ENCODE measurements at places on chromosomes 2 and 18.

- DNase-seq = no peak
These were observed 180.9 kb downstream of the ZEB2 start for GRCh38 chr2:144339048-144339447.

- no peak for DNase-seq
These were observed 108.0 kb downstream of the SGPP2 start for GRCh38 chr2:222532315-222532714.

DNA sequence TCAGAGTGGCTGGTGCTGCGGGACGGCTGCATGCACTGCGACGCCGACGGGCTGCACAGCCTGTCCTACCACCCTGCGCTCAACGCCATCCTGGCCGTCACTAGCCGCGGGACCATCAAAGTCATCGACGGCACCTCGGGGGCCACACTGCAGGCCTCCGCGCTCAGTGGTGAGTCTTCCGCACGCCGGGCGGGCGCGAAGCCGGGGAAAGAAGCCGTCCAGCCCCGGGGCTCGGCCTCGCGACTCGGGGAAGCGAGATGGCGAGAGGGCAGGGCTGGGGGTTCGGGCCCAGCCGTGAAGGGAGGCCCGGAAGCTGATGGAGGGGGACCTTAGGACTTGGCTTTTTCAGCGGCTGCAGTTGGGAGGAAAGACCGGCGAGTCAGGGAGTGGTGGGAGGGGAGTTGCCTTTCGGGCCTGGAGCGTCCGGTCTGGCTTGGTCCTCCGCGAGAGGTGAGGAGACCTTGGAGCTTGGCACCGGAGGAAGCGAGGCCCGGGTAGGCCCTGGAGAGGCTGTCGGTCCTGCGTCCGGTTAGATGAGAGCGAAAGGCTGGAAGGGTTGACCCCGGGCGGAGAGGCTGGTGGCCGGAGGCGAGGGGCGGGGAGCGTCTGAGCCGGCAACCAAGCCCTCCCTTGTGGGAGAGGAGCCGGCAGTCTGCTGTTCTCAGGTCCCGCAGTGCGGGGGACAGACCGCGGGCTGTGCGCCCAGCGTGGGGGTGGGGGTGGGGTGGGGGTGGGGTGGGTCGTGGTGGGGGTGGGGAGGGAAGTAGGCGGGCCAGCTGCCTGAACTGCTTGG lies 691 bp downstream of the BIRC6 start:
- peak; percentile 16 for DNase-seq

DNA sequence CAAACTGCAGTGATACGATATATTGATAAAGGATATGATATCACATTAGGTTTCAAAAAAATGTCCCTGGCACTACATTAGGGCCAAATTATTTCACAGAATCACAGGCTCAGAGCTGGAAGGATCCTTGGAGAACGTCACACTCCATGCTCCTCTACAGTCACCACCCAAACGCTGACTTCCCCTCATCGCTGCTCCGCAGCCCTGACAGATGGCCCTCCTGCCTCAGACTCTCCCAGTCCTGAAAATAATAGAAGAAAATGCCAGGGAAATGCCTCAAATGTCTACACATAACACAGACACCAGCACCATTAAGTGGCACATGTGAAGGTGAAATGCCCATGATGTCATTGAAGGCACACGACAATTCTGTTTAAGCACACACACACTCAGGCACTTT lies 72.0 kb downstream of the ZNF521 start:
- no peak for DNase-seq

DNA sequence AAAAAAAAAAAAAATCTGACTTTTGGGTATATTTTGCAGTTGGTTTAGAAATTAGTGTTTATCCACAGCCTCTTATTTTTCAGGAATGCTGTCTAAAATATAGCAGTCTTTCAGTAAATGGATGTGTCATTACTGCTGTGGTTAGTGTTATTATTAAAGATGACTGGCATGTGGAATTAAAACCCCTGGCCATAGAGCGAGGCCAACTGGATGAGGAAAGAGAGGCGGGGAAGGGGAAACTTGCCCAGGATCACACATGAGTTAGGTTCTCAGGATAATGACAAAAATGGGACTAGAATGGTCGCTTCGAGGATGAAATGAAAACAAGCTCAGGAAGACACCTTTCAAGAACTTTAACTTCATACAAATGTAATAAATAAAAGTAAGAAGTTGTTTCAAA lies 57.4 kb upstream of the APCDD1 start:
- no peak for DNase-seq

DNA sequence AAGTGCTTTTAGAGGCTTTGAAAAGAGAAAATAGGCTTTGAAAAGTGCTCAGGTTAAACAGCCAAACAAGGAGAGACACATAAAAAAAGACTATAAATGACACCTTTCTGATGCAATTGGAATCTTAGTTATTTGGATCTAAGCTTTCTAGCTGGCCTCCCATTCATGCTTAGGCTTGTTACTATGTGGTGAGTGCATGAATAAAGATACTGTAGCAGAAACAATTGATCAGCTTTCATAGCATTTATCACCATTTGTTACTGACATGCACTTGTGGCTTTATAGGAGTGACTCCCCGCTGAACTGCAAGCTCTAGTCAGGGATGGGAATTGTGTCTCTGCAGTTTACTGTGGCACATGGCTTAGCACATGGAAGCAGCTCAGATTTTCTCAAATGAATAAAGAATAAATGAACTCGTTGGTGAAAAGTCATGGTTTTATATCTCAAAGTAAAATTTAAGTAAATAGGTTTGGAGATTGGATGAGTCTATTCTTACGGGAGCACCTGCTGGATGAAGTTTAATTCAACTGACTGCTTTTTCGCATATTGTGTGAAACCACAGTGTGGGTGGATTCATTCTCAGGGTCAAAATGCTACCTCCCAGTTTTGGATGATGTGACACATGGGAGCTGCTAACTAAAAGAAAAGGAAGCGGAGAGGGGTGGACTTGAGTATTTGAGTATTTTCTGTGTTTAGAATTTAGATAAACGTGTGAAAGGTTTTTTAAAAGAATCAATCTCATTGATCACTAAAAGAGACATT lies 91.1 kb upstream of the NOL4 start:
- DNase-seq = no peak

- DNase-seq = no peak
These were observed 112.4 kb downstream of the AOX1 start for GRCh38 chr2:200698217-200698616.

DNA sequence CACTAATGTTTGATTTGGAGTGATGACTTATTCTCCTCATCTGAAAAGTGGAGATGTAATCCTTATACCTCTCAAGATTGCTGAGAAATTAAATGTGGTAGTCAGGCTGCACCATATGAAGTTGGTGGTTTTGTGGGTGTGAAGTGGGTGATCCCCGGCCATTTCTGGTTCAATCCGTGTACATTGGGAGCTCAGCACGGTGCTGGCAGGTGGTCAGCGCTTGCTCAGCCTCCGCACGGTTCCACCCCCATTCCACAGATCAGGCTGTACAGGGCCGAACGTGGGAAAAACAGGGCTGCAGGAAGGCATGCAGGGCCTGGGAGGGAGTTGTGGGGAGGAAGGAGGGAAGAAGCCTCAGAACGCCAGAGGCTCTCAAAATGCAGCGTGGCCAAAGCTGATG lies 198.3 kb downstream of the INO80D start:
- no peak for DNase-seq

GRCh38 chr2:71783815-71784214 lies 330.5 kb downstream of the DYSF start:
- no peak for DNase-seq

GRCh38 chr2:233421091-233421816 lies 67.0 kb downstream of the DGKD start:
- DNase-seq = no peak

GRCh38 chr2:160292225-160292624 lies 92.2 kb upstream of the ITGB6 start:
- no peak for DNase-seq

DNA sequence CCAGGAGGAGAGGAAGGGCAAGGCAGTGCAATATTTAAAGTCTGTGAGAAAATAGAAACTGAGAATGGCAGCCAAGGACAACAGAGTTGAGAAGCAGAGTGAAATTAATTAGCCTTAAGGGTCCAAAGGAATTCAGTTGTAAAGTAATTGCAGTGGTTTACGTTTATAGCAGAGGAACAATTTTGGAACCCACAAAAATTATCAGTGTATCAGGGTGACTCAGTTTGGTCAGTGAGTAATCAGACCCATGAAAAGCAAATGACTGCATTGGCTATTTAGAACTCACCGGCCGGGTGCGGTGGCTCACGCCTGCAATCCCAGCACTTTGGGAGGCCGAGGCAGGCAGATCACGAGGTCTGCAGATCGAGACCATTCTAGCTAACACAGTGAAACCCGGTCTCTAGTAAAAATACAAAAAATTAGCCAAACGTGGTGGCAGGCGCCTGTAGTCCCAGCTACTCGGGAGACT lies 245.8 kb upstream of the SLC39A10 start:
- DNase-seq = no peak

DNA sequence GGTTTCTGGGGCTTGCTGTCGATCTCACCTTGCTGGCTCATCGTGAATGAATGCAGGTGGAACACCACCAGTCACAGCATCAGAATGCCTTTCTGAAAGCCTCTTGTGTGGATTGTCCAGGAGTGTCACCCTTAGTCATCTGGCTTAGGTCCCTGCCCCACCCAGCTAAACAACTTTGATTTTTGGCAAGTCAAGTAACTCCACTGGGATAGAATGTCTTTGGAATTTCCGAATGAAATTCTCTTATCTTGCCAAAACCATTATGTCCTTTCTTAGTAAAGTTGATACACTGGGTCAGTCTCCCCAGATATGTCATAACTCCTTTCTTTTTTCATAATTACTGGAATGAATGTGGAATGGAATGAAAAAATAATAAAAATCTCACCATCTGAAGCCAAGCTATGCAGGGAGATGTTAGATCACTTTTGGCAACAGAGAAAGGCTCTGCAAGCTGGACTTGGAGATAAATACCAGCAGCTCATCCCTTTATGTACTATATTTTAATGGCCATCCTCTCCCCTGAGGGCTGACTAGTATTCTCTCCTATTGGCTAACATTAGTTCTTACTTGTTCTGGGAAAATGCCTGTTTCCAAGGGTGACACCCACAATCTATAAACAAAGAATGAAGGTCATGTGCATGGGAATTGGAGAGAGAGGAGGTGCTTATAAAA lies 35.4 kb downstream of the INSIG2 start:
- DNase-seq = no peak

GRCh38 chr2:36262581-36262980 lies 93.0 kb upstream of the CRIM1 start:
- no peak for DNase-seq

- DNase-seq = no peak
These were observed 209.2 kb downstream of the MCFD2 start for GRCh38 chr2:46706264-46706983.

- no peak for DNase-seq
These were observed 127.8 kb downstream of the NXPH2 start for GRCh38 chr2:138652378-138652777.

- no peak for DNase-seq
These were observed 7.9 kb downstream of the MAP2 start for GRCh38 chr2:209431701-209432100.

- peak; percentile 65 for DNase-seq
These were observed 55.4 kb downstream of the CDC42EP3 start for GRCh38 chr2:37615804-37616676.

- DNase-seq = no peak
These were observed 36.3 kb upstream of the ITM2C start for GRCh38 chr2:230828272-230828961.

DNA sequence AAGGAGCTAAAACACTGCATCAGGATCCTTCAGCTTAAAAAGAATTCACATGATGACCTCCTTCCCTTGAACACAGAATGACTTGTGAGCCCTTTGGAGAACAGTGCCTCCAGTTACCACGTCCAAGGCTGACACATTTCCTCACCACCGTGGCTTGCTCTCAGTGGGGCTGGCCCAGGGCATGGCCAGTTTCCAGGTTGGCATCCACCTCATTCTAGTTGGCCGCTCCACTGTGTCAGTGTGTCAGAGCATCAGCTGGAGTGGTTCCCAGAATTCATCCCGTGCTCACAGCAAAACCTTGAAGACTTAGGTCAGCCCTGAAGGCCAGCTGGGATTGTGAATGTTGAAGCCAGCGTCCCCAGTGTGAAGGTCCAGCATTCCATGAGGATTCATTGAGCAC lies 158.5 kb downstream of the INSIG2 start:
- no peak for DNase-seq

DNA sequence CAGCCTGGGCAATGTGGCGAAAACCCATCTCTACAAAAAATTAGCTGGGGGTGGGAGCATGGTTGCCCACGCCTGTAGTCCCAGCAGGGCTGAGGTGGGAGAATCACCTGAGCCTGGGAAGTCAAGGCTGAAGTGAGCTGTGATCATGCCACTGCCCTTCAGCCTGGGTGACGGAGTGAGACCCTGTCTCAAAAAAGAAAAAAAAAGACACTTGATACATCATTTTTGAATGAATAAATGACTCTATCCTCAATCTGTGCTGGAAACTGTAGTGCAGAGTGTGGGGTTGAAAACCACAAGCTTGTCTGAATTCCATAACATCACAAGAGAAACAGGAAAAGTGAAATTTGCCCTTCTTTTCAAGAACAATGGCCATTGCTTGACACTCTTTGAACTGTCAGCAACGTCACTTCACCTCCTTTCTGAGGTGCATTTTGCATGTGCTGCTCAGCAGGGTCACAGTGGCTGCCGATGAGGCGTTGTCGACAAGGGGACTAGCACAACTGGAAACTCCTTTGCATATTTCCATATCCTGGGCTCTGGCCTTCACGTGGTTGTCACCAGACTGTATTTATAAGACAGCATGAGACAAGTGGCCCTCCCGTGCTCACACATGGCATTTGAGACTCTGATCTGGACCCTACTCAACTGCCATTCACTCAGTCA lies 54.2 kb downstream of the DDX1 start:
- DNase-seq = no peak
